ENCODE measurements at places on chromosomes 7 and 10.

DNA sequence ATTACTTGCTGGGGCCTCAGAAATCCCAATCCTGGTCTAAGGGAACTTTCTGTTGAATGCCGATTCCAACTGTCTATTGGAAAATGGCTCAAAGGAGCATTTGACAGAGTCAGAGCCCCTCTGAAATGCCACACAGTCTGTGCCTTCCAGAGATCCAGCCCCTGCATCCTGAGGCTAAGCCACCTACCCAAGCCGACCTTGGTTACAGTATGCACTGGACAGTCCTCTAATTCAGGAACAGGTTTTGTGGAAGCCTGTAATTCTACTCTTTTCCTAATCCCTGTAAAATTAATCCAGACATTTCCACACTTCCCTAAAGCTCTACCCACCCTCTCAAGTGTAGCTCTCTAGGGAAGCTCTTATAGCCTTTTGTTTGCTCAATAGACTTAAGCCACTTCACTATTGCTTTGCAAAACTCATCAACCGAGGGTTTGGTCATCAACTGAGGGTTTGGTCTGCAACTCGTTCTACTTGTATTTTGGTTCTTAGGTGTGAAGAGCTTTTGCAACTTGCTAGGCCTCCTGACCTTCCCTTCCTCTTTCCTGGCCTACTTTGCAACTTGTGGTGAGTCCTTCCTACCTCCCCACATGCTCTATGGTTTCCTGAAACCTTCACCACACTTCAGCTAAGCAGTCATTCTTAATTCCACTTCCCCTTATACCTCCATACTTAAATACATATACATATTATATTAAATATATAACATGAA lies 364.8 kb downstream of the SFMBT2 start:
- peak; percentile 36 for DNase-seq

- DNase-seq: no peak
Measured at GRCh38 chr10:85557077-85557476, 809.5 kb downstream of the GRID1 start.

- no peak for DNase-seq
Measured at GRCh38 chr7:139661043-139661440, 116.8 kb downstream of the HIPK2 start.

GRCh38 chr7:117872561-117873309 lies 506 bp downstream of the CTTNBP2 start:
- DNase-seq: no peak

DNA sequence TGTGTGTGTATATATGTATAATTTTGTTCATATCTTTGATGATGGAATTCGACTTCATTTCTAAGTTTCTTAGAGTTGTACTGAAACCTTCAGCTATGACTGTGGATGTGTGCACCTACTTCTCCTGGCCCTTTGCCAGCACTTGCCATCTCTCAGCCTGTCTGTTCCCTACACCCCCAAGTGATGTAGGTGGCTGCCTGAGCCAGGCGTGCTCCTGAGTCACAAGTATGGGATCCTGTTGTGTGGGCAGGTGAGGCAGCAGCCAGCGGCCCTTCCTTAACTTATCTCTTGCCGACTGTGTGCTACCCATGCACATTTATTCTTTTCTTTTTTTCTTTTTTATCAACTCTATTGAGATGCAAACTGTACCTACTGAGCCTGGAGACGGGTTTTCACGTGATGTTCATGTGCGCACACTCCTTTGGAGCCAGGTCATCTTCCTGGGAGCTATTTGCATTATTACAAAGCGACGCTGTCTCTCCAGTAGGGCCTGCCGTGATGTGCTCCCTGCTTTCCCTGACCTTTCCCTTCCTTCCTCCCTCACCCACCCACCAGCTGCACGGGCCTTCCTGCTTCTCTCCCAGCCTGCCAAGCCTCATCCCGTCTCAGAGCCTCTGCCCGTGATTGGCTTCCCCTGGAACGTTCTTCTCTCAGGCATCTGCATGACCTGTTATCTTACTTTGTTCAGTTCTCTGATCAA lies 31.3 kb upstream of the GALNT11 start:
- no peak for DNase-seq

- no peak for DNase-seq
Measured at GRCh38 chr7:142420554-142421362, 162.9 kb upstream of the PRSS58 start.

GRCh38 chr7:153588586-153588985 lies 463.6 kb upstream of the DPP6 start:
- no peak for DNase-seq

DNA sequence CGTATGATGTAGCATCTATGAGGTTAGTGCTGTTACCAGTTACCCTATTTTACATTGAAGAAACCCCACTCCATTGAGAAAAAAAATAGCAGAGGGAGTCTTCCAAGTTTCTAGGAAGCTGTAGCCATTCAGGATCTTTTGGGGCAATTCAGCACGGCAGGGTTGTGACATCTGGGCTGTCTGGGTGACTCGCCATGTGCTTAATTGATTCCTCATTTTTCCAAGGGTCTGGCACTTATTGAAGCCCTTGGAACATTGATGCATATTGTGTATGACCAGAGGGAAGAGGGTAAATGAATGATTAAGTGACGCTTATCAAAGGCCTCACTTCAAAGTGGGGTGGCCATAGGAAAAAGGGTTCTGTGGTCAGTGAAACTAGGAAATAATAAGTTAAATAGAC lies 248.7 kb downstream of the ARHGAP12 start:
- no peak for DNase-seq
